ENCODE measurements at places on chromosomes 7 and 10.

DNA sequence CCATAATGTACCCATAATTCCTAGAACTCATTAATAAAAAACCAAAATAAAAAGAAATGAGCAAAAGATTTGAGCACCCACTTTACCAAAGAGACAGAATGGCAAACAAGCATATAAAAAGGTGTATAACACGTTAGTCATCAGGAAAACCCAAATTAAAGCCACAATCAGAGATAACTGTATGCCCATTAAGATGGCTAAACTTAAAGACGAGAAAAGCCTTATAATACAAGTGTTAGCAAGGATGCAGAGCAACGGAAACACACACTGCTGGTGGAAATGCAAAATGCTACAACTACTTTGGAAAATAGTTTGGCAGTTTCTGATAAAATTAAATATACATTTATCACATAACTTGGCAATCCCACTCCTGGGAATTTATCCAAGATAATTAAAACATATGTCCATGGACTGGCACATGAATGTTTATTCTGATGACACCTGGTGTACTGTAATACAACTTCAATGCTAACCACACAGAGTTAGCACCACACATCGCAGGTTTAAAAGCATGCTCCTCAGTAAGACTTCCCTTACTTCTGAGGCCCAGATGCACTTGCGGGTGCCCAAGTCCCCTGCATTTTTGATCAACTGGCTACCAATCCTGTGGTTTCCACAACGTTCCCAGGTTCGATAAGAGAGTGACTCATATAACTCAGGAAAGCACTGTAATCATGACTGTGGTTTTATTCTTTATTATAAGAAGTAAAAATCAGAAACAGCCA is 158.6 kb downstream of the SNX13 start:
- DNase-seq, result no peak

DNA sequence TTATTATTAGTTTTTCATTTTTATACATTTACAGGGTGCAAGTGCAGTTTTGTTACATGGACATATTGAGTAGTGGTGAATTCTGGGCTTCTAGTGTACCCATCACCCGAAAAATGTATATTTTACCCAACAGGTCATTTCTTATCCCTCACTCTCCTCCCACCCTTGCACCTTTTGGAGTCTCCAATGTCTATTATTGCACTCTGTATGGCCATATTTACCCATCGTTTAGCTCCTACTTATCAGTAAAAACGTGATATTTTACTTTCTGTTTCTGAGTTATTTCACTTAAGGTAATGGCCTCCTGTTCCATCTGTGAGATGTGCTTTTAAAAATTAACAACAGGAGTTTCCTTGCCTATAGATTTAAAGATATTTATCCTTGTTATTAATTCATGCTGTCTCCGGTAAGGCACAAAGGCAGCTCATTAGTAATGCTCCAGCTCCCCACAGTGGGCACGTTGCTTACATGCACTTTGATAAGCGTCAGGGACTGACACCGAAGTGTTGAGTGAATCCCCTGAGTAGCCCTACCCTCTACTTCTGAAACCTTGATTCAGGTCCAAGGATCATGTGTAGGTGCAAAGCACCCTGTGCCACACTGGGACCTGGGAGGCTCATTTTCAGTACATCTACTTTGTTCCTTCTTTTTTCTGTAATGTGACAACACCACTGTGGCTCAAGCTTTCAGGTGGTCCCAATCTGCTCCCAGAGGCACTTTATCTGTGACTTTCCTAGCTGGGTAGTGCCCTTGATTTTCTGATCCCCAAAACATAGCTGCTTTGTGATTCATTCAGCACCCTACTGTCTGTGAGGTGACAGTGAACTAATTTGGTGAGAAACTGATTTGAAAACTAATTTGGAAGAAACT is 27.3 kb downstream of the HYAL4 start:
- DNase-seq, result no peak

DNA sequence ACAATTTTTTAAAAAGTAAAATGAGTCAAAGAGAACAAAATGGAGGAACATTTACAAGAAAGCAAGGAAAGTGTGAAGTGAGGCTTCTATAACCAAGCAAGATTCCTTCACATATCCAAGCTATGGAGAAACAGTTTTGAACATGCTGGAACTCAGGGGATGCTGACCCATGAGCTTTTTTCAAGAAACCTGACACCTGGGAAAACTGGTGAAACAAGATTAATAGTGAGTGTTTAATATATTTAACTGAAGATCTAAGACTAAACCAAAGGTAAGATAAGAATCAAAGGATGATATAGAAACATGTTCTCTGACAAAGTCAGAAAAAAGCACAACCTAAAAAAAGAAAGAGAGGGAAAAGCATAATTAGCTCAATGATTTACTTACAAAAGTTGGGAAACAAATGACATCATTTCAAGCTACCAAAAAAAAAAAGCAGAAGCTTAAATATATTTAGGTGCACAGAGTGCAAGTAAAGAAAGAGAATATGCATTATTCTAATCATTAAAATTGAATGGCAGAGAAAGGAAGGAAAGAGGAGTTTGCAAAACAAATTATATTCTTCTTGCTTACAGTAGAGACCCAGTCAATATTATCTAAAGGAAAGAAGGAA is 24.9 kb downstream of the C7orf25 start:
- no peak for DNase-seq

DNA sequence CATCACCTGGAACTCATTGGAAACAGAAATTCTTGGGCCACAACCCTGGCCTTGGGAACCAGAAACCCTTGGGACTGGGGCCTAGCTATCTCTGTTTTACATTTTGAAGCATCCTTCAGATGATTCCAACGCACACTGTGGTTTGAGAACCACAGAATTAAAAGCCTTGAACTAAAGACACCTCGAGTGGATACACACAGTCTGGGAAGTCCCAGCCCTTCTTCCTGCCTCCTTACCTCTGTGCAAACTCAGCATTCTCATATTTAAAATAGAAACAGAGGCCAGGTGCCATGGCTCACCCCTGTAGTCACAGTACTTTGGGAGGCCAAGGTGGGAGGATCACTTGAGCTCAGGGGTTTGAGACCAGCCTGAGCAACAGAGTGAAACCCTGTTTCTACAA is 12.9 kb downstream of the NPFFR1 start:
- DNase-seq, result no peak

GRCh38 chr10:11604865-11605650 is 6.4 kb downstream of the USP6NL start:
- DNase-seq, result no peak

DNA sequence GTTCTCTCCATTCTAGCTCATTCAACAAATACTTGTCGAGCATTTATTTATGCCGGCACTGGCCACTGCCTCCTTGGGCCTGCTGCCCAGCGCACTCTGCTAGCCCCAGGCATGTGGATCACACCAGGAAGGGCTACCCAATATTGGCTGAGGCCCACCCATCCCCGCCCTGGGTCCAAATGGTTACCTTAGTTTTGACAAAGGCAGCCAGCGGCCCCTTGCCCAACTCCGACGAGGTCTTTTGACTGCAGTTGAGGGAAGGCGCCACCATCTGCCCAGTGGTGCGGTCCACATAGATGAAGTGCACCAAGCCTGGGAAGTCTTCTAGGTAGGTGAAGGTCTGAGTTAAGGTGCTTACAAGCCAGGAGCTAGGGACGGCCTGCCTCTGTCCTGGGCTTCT is 7.2 kb upstream of the PYROXD2 start:
- no peak for DNase-seq

DNA sequence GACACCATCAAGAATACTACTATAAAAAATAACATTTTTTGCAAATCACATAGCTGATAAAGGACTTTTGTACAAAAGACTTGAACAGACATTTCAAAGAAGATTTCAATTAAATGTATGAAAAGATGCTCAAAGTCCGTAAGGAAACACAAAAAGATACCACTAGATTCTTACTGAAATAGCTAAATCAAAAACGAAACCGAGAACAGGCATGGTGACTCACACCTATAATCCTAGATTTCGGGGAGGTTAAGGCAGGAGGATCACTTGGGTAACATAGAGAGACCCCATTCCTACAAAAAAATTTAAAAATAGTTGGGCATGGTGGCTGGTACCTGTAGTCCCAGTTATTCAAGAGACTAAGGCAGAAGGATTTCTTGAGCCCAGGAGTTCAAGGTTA is 520.2 kb upstream of the GRM3 start:
- DNase-seq, result no peak

GRCh38 chr10:75926763-75927162 is 495.3 kb downstream of the LRMDA start:
- DNase-seq, result no peak

DNA sequence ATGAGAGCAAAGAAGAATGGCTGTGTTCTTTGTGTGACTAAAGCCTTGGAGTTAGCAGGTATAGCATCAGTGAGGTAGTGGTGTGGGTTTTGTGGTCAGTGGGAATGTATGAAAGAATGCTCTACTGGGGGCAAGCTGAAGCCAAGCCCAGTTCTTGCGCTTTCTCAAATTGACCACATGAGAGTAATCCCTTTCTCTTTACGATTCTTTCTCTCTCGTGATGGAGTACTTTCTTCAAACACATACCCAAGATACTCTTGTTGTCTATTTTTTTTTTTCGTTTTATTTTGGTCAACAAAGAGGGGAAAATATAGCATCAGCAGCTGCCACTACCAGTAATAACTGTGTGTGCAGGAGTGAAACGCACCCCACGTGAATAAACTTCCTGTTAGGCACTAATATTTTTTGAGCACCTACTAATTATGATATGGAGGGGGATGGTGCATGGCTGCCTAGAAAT is 8.4 kb upstream of the PANK1 start:
- no peak for DNase-seq

DNA sequence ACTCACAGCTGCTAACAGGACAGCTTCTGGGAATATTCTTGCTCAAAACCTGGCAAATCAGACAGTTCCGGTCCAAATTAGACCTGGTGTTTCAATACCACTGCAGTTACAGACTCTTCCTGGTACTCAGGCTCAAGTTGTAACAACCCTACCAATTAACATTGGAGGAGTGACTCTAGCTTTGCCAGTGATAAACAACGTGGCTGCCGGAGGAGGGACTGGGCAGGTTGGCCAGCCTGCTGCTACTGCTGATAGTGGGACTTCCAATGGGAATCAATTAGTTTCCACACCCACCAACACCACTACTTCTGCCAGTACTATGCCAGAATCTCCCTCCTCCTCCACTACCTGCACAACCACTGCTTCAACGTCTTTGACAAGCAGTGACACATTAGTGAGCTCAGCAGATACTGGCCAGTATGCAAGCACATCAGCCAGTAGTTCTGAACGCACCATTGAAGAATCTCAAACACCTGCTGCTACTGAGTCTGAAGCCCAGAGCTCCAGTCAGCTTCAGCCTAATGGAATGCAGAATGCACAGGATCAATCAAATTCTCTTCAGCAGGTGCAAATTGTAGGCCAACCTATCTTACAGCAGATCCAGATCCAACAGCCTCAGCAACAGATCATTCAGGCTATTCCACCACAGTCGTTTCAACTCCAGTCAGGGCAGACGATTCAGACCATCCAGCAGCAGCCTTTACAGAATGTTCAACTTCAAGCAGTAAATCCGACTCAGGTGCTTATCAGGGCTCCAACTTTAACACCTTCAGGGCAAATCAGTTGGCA is 2.1 kb downstream of the SP4 start:
- DNase-seq, result no peak

DNA sequence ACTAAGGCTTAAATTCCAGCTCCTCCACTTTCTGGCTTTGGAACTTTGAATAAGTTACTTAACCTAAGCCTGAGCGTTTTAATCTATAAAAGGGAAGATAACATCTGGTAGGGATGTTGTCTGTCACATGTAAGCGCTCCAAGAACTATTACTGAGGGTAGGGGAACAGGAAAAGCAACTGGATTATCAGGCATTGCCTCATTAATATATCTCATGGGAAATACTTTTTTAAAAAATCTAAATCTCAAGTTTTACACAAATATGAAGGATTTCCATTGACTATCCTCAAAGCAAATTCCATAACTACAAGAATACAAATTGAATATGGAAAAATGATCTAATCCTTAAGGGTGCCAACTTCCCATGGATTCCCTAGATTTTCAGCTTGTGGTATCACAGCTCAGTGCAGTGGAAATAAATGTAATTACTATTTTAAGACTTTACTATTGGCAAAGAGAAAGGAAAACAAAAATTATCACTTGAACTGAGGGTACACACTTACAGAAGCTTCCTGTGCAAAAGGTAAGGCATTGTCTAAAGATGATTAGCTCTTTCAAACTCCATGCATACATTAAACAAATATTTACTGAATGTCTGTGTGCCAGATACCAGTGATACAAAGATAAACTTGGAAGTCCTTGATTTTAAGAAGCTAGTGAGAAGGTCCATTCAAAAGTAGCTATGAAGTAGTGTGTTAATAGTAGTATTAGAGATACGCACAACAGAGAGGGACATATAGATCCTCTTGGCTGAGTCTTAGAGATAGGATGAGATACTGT is 38.4 kb downstream of the NT5C2 start:
- DNase-seq, result no peak

- DNase-seq, result no peak
These were observed at the start of gene RGR for GRCh38 chr10:84244651-84245270. Gene RGR, plus strand, starts transcription at chr10:84245053. Its CDS starts 38 bp downstream, at chr10:84245091.

DNA sequence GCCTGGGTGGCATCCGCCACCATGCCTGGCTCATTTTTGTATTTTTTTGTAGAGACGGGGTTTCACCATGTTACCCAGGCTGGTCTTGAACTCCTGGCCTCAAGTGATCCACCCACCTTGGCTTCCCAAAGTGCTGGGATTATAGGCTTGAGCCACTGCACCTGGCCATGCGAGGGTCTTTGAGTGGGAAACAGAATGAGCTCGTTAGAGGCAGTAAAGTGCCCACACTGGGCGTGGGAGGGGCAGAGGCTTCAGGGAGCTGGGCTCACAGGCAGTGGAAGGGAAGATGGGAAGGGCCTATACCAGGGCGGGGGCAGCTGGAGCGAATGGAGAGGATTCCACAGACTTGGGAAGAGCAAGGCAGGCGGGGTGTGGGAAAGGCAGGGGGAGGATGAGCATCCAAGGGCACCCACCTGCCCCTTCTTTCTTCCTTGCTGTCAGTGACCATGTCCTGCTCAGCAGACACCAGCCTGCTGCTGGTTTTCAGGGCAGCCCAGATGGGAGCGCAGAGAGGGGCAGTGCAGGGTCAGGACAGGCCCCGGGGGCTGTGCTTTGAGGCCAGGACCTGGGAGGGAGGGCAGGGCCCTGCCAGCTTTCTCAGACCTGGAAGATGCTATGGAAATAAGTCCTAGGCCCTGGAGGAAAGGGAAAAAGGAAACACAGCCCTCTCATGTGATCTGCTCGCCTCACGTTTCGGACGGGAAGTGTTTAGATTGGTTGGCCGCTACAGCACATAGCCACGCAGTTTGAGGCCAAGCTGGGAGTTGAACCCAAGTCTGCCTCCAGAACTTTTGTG is 4.2 kb downstream of the FZD9 start:
- DNase-seq, result no peak

Data from bone marrow (tissue), 2 donors.